ENCODE measurements at places on chromosomes 6 and 20.

DNA sequence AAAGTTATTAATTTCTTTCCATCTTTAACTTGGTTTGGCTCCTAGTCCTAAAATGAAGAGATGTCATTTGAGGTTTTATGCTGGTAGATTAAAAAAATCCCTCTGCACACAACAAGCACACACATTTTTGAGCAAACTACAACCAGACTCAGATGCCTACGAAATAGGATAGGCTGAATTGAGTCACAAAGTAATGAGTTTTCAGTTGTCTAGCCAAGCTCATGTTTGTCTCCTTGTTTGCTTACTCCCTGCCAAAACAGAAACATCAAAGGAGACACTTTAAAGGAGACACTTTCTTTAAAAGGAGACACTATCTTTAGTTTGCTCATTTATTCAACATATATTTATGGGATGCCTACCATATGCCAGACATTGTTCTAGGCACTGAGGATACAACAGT is 56.2 kb downstream of the TPBG start:
- peak; percentile 71 for DNase-seq

GRCh38 chr6:7617801-7618764 is 28.1 kb downstream of the SNRNP48 start:
- DNase-seq: peak; percentile 93

GRCh38 chr20:47143657-47144056 is 212.8 kb downstream of the ZMYND8 start:
- no peak for DNase-seq

- no peak for DNase-seq
Measured at GRCh38 chr6:81878479-81878878, 126.0 kb upstream of the TENT5A start.

- DNase-seq: no peak
Measured at GRCh38 chr6:155440398-155441111, 15.1 kb downstream of the NOX3 start.

- no peak for DNase-seq
Measured at GRCh38 chr6:35948725-35949124, 27.8 kb upstream of the SRPK1 start.

- DNase-seq: no peak
Measured at GRCh38 chr6:110676396-110676795, 138.9 kb downstream of the CDK19 start.

- DNase-seq: no peak
Measured at GRCh38 chr6:56536536-56536935, 106.2 kb downstream of the DST start.

DNA sequence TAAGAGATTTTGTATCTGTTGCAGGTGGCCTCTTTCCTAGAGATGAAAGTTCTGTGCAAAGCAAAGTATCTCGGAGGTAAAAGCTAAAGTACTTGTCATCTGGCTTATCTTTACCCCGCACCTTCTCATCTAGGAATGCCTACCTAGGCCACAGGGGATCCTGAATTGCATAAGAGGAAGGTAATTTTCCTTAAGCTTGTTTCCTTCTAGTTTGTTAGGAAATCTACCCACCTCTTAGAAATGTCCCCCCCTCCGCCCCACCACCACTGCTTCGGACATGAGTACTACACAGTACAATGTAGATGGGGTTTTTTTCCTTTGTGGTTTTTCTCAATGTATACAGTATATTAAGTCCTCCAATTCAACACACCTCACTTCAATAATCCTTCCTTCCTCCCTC is 21.5 kb downstream of the FOXC1 start:
- DNase-seq: no peak

- no peak for DNase-seq
Measured at GRCh38 chr6:169997930-169998218, 246.5 kb downstream of the ERMARD start.

GRCh38 chr20:40970218-40970617 is 58.4 kb upstream of the TOP1 start:
- DNase-seq: no peak

DNA sequence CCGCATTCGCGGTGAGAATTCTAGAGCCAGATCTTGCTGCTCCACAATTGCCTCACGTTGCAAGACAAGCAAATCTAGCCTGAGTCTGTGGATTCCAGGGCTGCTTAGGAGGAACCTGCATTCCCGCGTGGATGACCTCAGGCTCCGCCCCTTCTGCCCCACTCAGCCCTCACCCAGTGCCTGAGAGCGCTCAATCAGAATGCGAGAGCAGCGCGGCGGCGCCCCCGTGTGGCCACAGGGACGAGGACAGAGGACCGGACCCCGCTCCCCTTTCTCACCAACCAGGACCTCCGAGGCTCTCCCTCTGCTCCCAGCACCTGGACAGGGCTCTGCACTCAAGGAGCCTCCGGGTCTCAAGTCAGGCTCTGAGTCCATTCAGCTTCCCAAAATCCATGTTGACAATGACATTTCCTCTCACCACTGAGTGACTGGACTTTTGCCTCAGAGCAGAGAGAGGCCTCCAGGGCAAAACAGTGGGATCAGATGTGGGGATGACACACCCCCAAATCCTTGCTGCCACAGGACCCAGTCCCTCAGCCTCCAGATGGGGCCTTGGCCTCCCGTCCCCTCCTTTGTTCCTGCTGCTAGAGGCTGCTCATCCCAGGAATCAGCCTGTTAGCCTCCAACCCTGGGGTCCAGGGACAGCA is 52.0 kb downstream of the RPP21 start:
- peak; percentile 60 for DNase-seq

GRCh38 chr6:80771941-80772340 is 665.5 kb downstream of the BCKDHB start:
- peak; percentile 23 for DNase-seq

DNA sequence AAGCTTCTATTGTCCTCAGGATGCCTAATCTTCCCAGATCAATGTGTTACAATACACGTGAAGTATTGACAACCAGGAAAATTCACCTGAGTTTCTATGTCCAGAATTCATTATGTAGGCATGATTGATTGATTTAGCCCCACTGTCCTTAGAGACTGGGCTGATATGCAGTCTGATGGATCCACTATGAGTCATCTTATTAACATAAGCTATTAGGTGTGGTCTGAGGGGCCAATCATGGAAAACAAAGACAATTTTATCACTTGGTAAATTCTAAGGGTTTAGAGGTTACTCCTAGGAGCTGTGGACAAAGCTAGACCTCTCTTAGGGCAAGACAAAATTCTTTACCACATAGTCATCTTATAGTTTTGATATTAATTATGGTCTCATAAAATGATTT is 41.3 kb upstream of the SLC35B3 start:
- DNase-seq: no peak

GRCh38 chr6:43667245-43668150 is 20.1 kb downstream of the MRPS18A start:
- peak; percentile 55 for DNase-seq

DNA sequence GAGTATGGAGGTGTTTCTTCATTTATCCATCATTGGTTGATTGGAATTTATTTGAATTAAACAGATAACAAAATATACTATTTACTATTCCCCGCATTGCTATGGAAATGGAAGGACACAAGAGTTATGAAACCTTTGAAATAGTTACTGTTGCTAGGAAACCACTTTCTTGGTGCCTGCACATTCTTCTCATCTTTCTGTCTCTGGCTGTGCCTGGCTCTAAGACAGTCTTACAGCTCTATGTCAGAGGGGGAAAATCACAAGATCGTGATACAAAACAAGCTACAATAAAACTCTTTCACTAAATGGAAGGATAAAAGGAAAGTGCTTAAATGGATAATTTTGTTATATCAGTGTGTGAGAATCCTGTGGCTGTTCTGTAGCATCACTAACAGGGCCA is 453.0 kb downstream of the LMBRD1 start:
- DNase-seq: no peak

GRCh38 chr6:89269981-89270380 is 45.1 kb downstream of the GABRR2 start:
- DNase-seq: no peak

- DNase-seq: peak; percentile 87
Measured at GRCh38 chr20:45014671-45015415, 48.5 kb downstream of the STK4 start.

GRCh38 chr6:111683749-111684267 is 78.1 kb upstream of the TRAF3IP2 start:
- peak; percentile 97 for DNase-seq

DNA sequence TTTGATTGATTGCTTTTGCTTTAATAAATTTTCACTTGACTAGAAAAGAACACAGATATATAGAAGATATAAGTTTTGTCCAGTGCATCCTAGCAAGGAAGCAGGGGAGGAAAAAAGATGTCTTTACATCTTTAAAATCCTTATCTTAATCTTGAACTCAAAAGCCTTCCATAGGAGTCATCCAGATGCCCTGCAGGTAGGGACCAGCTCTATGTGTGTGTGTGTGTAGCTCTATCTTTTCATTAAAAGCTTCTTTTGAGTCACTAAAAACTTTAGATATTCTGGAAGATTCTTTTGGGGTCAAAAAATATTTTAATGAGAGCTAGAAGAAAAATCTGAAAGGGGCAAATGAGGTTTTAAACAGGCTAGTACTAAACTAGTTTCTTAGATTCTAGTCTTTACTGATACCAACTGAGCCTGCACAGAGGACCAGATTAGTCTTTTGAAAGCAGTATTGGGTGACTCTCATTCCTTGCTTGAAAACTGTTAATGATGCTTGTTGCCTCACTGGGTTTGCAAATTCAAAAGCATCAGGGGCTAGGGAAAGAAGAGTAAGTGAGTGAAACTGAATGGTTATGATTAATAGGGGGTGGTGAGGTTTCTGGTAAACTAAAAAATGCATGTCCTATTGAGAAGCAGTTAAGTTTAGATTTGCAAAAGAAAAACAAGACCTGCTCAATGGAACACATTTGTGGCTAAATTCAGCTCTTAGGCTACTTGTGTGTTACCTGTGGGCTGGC is 40.6 kb upstream of the JAG1 start:
- DNase-seq: no peak

DNA sequence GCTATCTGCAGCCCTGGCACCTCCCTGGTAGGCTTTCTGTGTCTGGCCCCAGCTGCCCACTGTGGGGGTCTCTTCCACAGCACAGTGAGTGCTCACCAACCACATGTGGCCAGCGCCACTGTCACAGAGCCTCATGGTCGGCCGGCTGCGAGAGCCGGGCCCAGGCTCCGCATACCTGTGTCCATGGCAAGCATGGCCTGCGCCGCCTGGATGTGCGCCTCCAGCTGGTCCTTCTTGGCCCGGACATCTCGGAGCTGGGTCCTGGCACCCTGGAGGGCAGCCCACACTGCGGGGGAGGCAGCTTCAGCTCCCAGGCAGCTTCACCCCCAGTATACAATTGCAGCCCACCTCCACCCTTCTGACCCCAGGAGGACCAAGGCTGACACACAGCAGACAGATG is 13.0 kb downstream of the ADRM1 start:
- DNase-seq: no peak

DNA sequence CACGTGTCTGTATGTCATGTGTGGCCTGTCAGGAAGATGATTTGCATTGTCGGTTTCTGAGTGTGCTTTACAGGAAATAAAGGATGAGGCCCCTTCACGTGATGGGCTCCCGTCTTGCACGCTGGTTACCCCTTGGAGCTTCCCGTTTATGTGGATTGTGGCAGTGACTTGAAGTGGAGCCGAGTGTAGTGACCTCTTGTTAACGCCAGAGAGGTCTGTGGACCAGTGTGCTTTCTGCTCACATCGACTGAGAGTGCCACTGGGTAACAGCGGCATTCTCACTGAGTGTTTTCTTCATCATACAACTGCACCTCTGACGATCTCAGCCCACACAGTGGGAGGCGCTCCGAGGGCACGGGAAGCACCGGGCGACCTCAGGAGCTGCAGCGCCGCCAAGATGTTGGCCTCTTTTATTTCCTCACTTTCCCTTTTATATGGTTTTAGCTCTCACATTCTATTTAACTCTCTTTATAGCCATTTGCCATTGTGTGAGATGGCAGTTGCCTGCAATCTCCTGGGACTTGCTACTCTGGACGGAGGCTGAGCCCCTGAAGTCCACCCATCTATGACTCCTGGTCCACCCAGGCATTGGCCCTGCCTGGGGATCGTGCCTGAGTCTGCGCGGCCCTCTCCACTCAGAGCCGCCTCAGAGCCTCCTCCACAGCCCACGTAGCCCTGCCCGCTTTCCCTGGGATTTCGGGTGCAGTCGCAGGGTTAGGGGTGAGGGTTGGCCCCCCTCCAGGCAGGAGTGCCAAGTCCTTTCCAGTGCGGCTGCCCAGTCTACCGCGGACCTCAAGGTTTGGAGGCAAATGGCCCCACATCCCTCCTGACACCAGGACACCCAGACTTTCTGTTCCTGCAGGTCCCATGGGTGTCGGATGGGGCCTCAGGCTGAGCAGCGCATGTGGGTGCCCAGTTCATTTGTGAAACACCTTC is 238.9 kb downstream of the ERMARD start:
- DNase-seq: no peak

- no peak for DNase-seq
Measured at GRCh38 chr6:130725551-130725950, 101.7 kb upstream of the SMLR1 start.

- DNase-seq: no peak
Measured at GRCh38 chr6:3764516-3765335, 13.2 kb upstream of the PXDC1 start.

DNA sequence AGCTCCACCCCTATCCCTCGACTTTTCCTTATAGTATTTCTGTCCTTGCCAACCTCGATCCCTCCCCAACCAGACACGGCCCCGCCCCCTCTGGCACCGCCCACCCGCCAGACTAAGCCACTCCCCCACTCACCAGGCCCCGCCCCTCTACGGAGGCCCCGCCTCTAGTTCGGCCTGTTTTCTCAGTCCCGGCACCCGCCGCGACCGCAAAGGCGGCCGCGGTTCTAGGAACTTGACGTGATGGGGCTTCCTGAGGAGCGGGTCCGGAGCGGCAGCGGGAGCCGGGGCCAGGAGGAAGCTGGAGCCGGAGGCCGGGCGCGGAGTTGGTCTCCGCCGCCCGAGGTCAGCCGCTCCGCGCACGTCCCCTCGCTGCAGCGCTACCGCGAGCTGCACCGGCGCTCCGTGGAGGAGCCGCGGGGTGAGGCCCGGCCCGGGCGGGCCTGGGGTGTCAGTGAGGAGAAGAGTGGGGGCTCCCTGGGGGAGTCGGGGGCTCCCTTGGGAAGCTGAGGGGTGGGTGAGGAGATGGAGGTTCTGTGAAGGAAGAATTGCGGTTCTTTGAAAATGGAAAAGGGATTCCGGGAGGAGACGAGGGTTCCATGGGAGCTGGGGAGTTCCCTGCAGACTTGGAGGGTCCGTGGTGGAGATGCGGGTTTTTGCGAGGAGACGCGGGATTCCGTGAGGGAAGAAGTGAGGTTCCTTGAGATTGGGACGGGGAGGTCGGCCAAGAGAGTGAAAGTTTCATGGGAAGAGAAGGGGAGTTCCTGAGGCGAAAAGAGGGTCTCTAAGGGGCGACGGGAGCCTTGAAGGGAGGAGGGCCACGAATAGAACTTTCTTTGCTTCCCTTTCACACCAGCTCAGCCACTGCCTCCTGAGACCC is at the start of gene ACSS2:
Gene ACSS2, plus strand, starts transcription at position 207 of the 877 bp plus-strand sequence. Its CDS starts 34 bp downstream, at position 241.
- DNase-seq: no peak

DNA sequence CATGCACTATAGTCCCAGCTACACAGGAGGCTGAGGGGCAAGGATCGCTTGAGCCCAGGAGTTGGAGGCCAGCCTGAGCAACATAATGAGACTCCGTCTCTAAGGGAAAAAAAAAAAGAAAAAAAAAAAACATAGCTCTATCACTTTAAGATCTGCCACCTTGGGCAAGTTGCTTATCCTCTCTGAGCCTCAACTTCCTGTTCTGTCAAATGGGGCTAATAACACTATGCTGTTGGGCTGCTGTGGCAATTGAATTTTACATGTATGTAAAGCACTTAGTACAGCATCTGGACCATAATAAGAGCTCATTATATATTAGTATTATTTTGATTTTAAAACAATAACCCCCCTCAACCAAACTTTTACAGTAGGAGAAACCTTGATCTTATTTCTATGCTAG is 141.5 kb downstream of the ATXN1 start:
- DNase-seq: no peak

All from AG10803 (cell line).